ENCODE measurements at places on chromosomes 7 and 10.

GRCh38 chr7:91019686-91020385, 244.4 kb upstream of the FZD1 start:
- DNase-seq = no peak

DNA sequence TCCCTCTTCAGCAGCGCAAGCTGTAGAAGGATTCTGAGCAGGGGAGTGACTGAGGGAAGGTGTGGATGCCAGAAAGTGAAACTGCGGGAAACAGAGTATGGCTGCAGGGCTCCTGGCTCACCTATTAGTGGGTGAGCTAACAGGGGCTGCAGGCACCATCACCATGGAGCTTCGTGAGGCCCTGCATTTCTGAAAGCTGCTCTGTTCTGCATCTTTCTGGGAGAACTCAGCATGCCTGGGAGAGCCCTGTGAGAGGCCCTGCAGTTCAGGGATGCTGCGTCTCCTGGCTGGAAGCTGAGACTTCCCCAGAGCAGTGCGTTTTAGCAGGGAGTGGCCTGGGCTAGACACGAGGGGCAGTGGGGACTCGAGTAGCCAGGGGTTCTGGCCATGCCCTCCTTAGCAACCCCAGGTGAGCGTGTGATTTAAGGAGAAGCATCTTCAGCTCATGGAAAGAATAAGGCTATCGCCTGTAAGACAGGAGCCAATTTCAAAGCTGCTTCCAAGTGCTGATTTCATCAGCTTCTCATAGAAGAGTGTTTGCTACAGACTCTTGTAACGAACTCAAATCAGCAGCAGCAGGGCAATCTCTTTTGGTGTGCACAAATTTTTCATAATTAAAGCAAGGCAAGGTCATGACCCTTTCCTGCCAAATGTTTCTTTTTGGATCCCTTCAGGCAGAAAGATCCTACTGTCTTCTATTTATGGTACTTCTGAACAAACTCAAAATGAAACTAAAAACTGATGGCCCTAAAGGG, 293.6 kb upstream of the ZNF32 start:
- no peak for DNase-seq

DNA sequence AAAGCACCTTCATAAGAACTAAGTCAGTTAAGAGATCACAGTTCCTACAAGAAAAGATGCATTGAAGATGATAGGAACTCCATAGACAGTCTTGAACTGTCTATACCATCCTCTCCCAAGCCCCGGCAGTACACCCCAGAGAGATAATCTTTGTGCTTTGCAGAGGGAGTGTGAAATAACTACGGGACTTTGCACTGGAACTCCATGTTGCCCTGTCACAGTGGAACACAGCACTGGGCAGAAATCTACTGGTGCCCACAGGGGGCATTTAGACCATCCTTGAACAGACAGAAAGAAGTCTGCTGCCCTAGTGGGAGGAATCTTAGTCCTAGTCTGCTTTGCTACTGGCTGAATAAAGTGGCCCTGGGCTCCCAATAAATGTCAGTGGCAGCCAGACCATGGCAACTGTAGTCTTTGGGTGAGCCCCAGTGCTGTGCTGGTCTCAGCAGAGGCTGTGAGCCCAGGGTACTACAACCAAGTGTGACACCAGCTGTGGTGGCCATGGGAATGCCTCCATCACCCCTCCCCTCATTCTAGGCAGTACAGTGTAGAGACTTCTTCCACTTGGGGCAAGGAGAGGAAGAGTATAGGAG, 107.7 kb upstream of the TMEM168 start:
- DNase-seq = no peak

DNA sequence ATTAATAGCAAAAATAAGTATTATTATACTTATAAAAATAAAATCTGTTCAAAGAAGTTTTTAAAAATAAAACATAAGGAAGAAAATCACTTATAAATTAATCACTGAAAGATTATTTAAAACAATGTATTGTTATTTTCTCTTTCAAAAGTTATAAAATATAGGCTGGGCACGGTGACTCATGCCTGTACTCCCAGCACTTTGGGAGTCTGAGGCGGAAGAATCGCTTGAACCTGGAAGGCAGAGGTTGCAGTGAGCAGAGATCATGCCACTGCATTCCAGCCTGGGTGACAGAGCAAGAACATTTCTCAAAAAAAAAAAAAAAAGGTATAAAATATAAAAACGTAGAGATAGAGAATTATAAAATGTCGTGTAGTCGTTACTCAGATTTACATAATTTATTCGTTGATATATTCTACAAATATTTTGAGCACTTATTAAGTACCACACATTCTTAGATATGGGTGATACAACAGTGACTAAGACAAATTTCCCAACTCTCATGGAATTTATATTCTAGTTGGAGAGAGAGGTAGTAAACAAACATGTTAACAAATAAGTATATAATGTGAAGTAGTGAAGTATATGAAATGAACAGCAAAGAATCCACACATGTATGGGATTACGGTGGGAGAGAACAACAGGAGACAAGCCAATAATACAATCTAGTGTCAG, 1030.0 kb downstream of the SORCS1 start:
- no peak for DNase-seq

DNA sequence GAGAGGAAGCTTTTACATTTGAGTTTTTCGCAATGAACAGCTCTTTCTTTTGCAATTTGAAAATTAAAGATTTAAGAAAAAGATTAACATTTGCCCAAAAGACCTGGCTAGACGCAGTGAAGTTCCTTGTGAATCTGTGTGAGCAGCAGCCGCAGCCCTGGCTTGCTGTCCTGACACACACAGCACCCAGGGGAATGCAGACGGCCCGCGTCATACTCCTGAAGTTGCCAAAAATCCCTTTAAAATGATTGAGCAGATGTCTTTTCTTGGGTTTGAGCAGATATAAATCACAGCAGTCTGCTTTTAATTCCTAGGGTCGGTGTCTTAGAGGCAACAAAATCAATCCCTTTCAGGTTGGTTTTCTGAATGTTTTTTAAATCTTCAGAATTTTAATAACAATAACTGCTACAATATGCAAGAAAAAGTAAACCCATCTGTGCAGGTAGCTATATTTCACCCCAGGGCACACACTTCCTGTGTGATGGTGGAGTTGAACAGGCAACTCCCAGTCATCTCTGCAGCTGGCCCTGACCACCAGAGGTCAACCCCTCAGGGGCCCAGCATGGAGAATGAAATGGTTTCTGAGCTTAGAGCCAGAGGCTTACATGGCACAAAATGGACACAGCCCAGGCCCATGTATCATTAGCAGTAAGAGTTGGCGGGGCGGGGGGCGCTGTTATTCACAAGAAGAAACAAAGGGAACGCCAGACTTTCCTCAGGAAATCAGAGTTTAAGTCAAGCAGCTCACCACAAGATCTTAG, 32.2 kb upstream of the TRIL start:
- no peak for DNase-seq

- DNase-seq = no peak
Observed at GRCh38 chr7:4556868-4557793, 125.0 kb upstream of the FOXK1 start.

- no peak for DNase-seq
Observed at GRCh38 chr10:110077436-110078130, 69.8 kb downstream of the ADD3 start.

GRCh38 chr7:92765725-92766124, 70.6 kb downstream of the CDK6 start:
- DNase-seq = no peak

DNA sequence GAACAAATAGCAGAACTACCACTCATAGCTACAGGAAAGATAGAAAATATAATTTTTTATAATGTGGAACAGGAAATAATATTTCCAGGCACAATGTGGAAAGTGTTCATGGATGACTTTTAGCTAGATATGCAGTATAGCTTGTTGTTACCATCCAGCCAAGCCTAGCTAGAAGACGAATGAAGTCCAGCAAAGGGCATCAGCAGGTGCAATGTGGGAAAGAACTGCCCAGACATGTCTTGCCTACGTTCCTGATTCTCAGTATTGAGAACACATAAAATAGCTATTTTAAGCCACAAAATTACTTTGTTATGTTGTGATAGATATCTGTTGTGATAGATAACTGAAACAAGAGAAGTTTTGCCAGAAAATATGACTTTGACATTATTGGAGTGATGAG, 1690.0 kb upstream of the LRRTM3 start:
- no peak for DNase-seq

GRCh38 chr10:127989481-127990012, 82.6 kb downstream of the PTPRE start:
- no peak for DNase-seq

- no peak for DNase-seq
Observed at GRCh38 chr10:3008518-3009195, 58.7 kb upstream of the PFKP start.

- DNase-seq = no peak
Observed at GRCh38 chr10:126569513-126570244, 100.8 kb downstream of the C10orf90 start.

DNA sequence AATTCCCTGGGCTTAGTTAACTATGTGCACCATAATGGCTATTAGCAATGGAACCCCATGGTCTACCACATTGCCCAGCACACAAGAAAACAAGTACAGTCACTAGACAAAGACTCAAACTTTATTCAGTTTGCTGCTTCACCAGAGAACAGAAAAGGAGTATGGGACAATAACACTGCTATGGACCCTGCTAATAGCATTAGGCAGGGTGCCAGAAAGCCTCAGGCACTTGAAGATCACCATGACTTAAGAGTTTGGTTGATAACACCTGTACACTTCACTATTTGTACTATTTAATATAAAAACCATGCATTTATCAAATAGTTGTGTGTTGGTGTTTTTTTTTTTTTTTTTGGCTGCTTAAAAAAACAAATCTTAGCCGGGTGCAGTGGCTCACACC, 159.6 kb downstream of the KMT2E start:
- no peak for DNase-seq

GRCh38 chr10:114635797-114636550, 22.1 kb downstream of the ABLIM1 start:
- no peak for DNase-seq
